ENCODE measurements at places on chromosomes 13 and 19.

DNA sequence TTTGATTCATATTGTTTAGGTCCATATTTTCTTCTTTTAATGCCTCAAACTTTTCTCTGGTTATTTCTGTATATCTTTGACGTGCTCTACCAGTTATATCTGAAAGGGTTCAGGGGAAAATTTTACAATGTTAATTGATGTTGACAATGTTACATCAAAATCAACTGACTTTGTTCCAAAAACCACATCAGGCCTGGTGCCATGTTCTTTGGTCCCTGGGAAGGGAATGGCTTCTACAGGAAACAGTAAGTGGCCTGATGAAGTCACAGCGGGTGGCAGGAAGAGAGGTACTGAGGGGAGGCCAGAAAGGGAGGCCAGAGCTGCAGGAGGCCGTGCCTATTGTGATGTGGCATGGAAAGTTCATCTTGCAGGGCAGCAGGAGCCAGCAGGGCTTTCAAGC, 38.2 kb downstream of the CEP89 start:
- no peak for DNase-seq

DNA sequence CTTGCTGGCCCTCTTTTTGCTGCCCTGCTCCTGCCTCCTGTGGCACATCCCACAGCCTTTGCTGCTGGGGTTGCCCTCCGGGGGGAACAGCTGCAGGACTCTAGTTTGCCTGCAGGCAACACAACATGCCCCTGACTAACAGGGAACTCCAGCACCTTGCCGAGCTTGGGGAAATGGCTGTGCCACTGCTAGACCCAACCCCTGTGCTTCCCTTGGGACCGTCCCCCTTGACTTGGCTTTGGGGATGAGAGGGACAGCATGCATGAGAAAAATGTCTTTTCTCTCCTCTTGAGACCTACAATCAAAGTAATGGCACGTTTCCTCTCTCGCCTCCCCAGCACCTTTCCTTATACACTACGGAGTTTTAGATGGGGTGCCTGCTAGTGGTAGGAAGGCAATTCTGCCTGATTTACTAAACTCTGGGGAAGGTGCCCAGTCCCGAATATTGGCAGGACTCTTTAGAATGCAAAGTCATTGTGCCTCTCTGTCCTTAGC, 12.4 kb upstream of the VWA8 start:
- no peak for DNase-seq

GRCh38 chr13:46908501-46908900, 11.6 kb upstream of the HTR2A start:
- no peak for DNase-seq

- DNase-seq = peak; percentile 81
Observed at GRCh38 chr13:102596147-102597028, at the start of gene TPP2. TSS of gene TPP2 (plus strand) at chr13:102596986. CDS start at chr13:102597039, 53 bp downstream.

- no peak for DNase-seq
Observed at GRCh38 chr19:17726136-17726741, 7.0 kb downstream of the MAP1S start.

DNA sequence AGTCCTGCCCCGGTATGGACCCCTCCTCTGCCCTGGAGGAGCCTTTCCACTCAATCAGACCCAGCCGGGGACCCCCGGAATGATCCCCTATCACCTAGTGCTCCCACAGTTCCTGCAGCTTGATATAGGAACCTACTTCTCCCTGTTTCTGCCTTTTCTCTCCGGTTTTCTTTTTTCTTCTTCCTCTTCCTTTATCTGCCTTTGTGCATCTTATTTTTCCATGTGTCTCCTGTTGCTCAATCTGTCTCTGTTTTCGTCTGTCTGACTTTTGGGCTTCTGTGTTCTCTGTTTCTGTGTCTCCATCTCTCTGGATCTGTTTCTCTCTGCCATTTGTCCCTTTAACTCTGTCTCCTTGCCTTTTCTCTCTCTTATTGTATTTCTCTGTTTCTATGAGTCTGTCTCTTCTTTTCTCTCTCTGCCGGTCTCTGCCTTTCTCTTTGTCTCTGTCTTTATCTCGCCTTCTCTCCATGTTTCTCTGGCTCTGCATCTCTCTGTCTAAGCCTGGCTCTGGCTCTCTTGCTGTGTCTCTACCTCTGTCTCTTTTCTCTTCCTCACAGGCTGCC, 10.0 kb downstream of the MEGF8 start:
- DNase-seq = no peak

DNA sequence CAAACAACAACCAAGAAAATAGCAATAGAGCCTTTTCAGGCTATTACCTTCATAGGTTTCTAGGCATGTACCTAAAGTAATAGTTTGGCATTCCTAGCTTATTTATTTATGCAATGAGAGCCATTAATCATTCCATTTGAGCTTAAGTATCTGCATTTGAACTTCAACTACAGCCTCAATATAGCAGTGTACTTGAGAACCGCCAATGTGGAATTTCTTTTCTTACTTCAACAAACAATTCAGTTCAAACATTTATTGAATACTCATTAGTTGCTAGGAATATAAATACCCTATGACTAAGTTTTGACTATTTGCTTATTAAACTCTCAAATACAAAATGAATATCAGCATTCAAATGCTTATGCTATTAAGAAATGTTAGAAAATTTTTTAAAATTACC, 38.0 kb upstream of the FREM2 start:
- DNase-seq = no peak

DNA sequence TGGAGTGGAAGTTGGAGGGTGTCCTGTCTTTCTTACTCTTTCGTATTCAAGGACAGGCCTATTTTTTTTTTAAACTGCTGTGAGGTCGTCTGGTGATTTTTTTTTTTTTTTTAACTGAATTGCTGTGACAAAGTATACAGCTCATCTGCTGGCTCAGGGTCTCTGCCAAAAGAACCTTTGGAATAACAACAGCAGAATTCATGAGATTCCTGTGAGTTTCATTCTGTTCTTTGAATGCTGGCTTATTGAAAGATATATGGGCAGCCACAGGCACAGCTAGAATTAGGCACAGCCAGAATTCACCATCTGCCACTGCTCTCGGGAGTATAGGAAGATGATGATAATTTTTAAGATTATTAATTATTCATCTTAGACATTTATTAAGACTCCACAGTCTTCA, 21.4 kb upstream of the FRY start:
- no peak for DNase-seq

- DNase-seq = no peak
Observed at GRCh38 chr13:109770436-109770835, 15.9 kb downstream of the IRS2 start.

DNA sequence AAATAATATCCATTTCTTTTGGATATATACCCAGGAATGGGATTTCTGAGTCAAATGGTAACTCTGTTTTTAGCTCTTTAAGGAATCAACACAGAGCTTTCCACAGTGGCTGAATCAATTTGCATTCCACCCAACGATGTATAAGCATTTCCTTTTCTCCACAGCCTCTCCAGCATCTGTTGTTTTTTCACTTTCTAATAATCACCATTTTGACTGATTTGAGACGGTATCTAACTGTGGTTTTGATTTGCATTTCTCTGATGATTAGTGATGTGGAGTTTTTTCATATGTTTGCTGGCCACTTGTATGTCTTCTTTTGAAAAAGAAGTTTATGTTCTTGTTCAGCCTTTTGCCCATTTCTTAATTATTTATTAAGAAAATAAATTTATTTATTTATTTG, 352.2 kb upstream of the OBI1 start:
- DNase-seq = no peak

DNA sequence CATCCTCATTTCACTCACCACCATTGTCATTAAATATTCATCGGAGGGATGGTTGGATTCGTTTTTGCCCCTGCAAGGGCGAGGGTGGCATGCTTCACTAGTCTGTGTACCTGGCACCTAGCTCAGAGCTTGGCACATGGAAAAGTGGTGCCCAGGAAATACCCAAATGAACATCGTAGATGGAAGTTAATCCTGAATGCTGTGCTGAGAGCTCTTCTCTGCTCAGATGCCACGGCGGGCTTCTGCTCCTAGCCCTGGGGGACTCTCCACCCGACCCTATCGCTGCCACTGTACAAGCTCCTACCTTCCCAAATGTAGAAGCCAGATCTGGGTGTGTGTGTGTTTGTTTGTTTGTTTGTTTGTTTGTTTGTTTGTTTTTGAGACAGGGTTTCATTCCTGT, 113.0 kb upstream of the ZNF507 start:
- DNase-seq = no peak

GRCh38 chr19:55112777-55113569, 4.5 kb downstream of the PPP1R12C start:
- no peak for DNase-seq

DNA sequence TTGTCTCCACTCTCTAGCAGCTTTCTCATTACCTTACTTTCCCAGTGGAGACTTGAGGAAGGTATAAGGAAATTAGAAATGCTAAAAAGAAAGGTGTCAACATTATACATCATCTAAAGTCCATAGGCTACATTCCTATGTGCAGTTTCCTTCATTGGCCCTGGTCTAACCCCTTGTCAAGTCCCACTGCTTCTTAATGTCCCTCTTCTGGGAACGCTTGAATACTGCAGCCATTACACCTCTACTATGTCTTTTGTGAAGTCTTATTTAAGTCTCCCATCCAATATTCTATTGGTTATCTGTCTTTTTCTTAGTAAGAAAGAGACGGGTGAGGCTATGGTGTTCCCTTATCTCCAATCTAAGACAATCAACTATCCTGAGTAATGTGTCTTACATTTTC, 332.6 kb upstream of the TMTC4 start:
- no peak for DNase-seq

- peak; percentile 35 for DNase-seq
Observed at GRCh38 chr13:102945324-102945815, 99.5 kb downstream of the ERCC5 start.

- no peak for DNase-seq
Observed at GRCh38 chr13:111913761-111914140, 153.2 kb upstream of the SOX1 start.

- DNase-seq = no peak
Observed at GRCh38 chr19:55913643-55914268, 18.4 kb downstream of the NLRP13 start.

GRCh38 chr19:12450844-12451243, 10.0 kb upstream of the ZNF443 start:
- no peak for DNase-seq

GRCh38 chr19:55443824-55444480, 852 bp upstream of the SHISA7 start:
- no peak for DNase-seq

DNA sequence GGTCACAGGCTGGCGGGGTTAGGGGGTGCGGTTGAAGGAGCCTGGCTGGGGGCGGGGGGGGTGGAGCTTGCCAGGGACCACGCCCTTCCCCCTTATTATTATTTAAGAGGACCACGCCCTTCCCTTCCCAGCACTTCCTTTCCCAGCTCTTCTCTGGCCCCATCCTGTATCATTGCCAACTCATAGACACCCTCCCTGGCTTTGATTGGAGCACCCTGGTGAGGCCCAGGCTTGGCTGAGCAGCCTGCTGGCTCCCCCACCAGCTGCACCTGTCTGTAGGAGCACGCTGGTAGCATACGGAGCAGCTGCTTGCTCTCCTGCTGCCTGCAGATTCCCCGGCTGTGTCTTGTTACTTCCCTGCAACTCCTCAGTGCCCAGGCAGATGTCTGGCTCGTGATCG, 62.5 kb upstream of the PDX1 start:
- DNase-seq = peak; percentile 37

DNA sequence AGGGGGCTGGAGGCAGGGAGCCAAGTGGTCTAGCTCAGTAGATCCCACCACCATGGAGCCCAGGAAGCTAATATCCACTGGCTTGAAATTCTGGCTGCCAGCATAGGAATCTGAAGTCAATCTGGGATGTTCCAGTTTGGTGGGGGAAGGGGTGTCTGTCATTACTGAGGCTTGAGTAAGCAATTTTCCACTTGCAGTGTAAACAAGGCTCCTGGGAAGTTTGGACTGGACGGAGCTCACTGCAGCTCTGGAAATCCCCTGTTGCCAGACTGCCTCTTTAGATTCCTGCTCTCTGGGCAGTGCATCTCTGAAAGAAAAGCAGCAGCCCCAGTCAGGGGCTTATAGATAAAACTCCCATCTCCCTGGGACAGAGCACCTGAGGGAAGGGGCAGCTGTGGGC, 349.2 kb upstream of the KLHL1 start:
- no peak for DNase-seq

- peak; percentile 14 for DNase-seq
Observed at GRCh38 chr19:10288662-10289166, 1.0 kb upstream of the ICAM5 start.

- DNase-seq = no peak
Observed at GRCh38 chr13:99969919-99970650, 1.5 kb downstream of the ZIC5 start.

GRCh38 chr19:57637379-57637778, 4.4 kb downstream of the ZNF211 start:
- DNase-seq = no peak

DNA sequence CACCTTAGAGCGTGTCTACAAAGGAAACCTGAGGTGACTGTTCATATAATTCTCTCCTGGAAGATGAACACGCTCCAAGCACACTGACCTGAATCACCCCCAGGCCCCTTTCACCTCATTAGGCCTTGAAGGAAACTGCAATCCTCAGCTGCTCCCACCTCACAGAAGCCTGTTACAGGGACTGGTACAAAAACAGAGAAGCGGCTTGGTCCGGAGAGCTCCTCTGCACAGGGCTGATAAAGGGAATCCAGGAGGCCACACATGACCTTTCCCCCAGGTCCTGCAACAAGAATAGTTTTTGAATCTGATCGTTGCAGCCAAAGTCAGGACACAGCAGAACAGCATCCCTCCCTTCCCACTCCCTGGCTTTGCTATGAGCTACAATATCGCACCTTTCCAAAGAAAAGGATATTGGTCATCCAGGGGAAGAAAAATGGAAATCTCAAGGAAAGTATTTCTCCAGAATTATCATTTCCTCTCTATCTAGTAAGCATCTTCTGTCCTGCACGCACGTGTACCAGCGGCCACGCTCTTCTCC, 666.7 kb downstream of the UQCRFS1 start:
- DNase-seq = no peak

DNA sequence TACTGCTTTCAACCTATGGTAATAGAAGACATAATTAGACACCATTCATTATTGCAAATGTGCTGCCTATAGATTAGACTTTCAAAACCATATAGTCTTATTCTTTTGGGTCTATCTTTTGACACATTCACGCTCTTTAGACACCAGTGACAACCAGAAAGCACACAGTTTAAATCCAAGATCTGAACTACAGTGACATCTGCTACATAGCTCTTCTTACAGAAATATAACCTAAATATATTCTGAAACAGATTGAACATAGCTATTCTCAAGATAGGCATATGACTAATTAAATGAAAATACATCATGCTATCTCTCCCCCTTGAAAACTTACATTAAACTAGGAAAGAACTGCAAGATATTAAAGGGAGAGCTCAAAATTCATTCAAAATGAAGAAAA, 514.2 kb upstream of the SLITRK6 start:
- no peak for DNase-seq

DNA sequence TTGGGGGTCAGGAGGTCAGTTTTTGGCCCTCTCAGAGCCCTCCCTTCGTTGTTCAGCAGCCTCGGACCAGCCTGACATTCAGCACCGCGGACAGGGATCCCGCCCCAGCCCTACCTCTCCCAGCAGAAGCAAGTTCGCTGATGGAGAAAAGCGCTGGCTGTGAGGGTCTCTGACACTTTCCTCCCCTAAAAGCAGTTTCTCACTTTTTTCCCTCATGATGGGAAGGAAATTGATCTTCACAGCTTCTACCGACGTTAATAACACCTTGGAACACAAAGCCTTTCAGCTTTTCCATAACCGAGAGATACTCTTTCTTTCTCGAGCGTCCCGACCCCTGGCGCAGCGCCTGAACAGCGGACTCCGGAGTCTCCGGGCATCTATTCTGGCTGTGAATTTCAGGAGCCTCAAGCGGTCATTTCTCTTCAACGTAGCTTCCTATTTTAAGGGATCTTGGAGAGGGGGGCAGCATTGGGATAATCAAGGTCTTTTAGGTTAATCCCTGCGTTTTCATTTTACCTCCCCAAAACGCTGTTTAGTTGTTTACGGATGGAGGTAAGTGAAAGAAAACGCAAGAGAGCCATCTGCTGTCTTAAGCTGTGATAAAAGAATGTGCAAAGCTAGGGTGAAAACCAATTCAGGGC, 467.2 kb downstream of the ITGBL1 start:
- peak; percentile 16 for DNase-seq
